RWPE1 (cell line): ENCODE measurements at places on chromosomes 3 and 15.
A peak's percentile ranks its signal among the peaks of the same experiment; 100 is the strongest.

- DNase-seq, result peak; percentile 11
Observed at GRCh38 chr3:115623044-115623868, at the start of gene GAP43. Gene GAP43, plus strand, starts transcription at chr3:115623510. Its CDS starts 180 bp downstream, at chr3:115623690.

- no peak for DNase-seq
Observed at GRCh38 chr3:108380128-108380795, 83.9 kb downstream of the HHLA2 start.

DNA sequence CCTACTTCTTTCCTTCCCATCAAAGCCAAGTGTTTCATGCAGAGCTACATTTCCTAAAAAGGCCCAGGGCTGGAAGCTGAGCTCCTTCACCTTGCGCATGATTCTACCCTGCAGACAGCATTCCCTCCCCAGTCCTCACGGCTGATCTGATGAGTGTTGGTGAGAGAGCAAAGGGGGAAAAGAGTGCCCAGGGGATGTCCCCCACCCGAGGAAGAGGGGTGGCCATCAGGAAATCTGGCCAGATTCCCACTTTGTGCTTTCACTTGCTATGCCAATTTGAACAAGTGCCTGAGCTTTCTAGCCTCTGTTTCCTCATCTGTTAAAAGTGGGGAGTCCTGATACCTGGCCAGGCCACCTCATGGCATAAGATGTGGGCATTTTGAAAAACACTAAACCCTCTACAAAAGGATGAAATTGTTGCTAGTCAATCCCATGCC lies 231.0 kb upstream of the TLE3 start:
- DNase-seq, result no peak

DNA sequence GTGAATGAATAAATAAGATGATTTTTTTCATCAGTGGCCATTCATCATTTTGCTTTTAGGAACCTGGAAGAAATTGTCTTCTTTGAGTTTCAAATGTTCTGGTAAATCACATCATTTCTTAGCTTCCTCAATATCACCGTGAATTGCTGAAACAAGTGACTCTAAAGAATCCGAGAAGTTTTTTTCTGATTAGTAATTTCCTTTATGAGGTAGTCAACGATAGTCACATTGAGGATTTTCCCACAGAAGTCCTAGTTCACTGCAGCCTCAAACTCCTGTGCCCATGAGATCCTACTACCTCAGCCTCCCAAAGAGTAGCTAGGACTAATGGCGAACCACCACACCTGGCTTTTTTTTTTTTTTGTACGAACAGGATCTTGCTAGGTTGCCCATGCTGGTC lies 3.6 kb upstream of the TMPRSS7 start:
- no peak for DNase-seq

DNA sequence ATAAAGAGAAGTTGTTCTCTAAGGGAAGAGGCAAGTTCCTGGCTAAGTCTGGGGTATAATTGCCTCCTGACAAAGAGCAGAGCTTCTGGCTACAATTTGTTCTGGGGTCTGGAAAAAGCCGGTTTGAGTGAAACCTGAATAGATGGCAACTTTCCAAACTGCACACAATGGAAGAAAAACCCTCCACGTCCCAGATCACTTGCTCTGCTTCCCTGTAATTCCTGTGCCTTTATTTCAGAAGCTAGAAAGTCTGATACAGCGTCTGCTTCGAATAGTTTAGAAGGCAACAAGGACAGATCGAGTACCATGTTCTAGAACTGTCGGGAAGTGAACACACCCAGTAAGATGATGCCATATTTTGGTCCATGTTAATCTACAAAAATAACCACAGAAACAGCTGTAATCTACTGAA lies 1.6 kb upstream of the WDR82 start:
- DNase-seq, result no peak

DNA sequence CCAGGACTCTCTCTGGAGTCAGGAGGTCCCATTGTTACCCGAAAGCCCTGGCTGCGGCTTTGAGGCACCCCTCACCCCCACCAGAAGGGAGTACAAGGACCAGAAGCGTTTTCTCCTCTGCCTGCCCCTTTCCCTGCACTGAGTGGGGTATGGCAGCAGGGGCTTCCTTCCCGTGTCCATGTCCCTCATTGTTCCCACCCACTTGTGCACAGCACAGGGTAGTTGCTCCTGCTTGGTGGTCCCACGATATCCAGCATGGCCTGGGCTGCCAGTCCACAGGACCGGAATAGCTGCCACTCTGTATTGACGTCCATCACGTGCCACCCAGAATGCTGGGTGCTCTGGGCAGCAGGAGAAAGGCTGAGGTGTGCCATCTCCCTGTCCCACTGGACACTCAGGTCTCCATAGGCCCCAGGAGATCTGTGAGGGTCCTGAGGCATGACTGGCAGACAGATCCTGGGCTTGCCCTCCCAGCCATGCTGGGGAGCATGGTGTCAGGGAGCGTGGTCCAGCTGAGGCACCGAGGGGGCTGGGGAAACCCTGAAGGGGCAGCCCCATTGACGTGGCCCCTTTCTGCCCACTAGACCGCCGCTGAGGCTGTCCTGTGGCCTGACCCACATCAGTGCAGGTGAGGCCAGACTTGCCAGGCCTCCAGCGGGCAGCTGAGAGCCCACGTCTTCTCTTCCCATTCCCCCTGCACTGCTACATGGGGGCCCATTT lies 45.3 kb upstream of the SEC22A start:
- DNase-seq, result no peak

GRCh38 chr15:55928955-55929354 lies 64.5 kb downstream of the NEDD4 start:
- DNase-seq, result no peak

- no peak for DNase-seq
Observed at GRCh38 chr3:49713336-49714105, 6.0 kb downstream of the AMIGO3 start.

DNA sequence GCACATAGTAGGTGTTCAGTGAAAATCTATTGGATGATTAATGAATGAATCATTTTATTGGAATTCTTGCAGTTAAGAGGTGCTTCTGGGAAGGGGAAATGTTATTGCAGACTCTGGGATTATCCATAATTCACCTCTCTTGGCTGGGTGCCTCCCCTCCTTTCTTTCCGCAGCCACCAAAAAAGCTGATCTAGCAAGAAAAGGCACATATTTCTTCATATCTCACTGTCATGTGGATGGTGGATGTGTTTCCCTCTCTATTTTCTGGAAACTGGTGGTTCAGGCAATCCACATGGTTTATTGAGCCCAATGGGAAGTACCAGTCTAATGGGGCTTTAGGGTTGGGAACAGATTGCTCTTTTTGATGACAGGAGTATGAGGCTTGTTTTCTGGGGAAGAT lies 151.1 kb upstream of the ROPN1 start:
- no peak for DNase-seq

- DNase-seq, result no peak
Observed at GRCh38 chr15:48528921-48529320, 116.6 kb downstream of the FBN1 start.

- DNase-seq, result no peak
Observed at GRCh38 chr3:168060317-168060716, 35.4 kb downstream of the GOLIM4 start.

- DNase-seq, result peak; percentile 50
Observed at GRCh38 chr15:80093854-80094418, 34.5 kb downstream of the ZFAND6 start.

- peak; percentile 56 for DNase-seq
Observed at GRCh38 chr3:43691120-43691995, 620 bp downstream of the ABHD5 start.

- DNase-seq, result no peak
Observed at GRCh38 chr3:131596884-131597283, 94.1 kb upstream of the MRPL3 start.

- DNase-seq, result no peak
Observed at GRCh38 chr3:116951610-116952009, 242.0 kb downstream of the TUSC7 start.

GRCh38 chr3:11273891-11274291 lies 1.7 kb downstream of the ATG7 start:
- no peak for DNase-seq
